ENCODE measurements at places on chromosomes 1 and 21. TPM values are rescaled to one million over a fixed set of nuclear protein-coding genes. Genes with fewer than 3 reads are reported as not detected.

DNA sequence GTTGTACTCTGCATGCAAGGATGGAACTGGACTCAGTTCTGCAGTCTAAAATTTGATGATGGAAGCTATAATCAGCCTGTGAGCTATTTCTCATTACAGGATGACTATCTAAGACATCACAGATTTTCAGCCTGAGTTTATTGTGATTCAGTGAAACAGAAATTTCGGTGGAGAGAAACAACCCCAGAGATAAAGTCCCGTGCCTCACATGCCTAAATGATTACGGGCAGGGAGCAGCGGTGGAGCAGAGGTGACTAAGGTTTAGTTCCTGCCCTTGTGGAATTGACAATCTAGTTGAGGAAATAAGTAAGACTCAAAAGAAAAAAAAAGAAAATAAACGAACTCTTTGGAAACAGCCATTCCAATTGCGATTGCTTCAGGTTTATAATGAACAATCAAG, 96.9 kb downstream of the GRIK3 start:
- no peaks in the 10 kb centered on the region for H3K36me3 ChIP-seq
- peaks cover 65% of the 10 kb centered on the region for H3K27me3 ChIP-seq
- no peak overlapping the region for H3K27ac ChIP-seq
- H3K4me1 ChIP-seq: no peaks in the 10 kb centered on the region
- DNase-seq: no peak

GRCh38 chr1:92424381-92424780, 62.3 kb downstream of the GFI1 start:
- no peaks in the 10 kb centered on the region for H3K27me3 ChIP-seq
- H3K4me1 ChIP-seq: no peaks in the 10 kb centered on the region
- no peak for DNase-seq
- H3K4me3 ChIP-seq: no peak overlapping the region
- H3K27ac ChIP-seq: no peak overlapping the region

Gene LZIC
- total RNA-seq: 35.3 TPM

Gene AVPR1B
- not detected for total RNA-seq
